ENCODE measurements at places on chromosomes 12 and 14.

- DNase-seq, result no peak
These were observed 380.4 kb upstream of the MIS18BP1 start for GRCh38 chr14:45633220-45633984.

- no peak for DNase-seq
These were observed 60.3 kb upstream of the NTF3 start for GRCh38 chr12:5371631-5372030.

DNA sequence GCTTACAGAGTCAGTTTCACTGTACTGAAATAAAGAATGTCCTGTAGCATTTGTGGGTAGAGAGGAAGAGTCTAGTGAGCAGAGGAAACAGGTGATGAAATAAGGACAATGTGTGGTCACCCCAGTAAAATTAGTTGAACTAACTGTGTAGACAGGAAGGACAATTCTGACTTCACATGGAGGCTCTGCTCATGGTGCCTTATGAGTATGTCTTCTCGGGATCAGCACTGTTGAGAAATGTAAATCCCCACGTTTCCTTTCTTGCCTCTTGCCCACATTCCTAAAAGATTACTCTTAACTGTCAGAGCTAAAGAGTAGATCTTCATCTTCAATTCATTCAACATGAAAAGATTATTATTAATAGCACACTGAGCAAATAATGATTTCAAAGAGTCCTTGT lies 113.2 kb upstream of the FLRT2 start:
- no peak for DNase-seq

DNA sequence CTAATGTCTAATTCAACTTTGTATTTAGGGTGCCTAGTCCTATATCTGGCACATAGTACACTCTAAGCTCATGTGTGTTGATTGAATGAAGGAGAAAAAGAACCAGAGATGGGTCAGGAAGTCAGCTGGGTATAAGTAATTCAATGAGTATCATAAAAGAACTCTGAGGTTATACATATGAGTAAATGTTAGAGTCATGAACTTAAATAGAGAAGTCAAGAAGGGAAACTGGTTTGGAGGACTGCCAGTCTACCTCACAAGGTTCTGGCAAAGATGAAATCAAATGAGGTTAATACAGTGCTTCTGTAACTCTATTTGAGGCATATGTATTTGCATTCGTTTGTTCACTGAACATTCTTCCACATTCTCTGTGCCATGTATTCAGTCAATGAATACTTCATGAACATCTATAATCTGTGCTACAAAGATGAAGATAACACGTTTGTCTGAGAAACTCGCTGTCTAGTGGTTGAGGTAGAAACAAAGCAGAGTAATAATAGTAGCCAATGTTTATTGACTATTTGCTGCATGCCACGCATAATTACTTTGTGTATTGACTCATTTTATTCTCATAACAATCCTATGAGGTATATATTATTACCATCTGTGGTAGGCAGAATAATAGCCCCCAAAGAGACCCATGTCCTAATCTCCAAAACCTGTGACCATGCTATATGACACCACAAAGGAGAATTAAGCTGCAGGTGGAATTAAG lies 88.9 kb downstream of the PTGER2 start:
- DNase-seq, result no peak

DNA sequence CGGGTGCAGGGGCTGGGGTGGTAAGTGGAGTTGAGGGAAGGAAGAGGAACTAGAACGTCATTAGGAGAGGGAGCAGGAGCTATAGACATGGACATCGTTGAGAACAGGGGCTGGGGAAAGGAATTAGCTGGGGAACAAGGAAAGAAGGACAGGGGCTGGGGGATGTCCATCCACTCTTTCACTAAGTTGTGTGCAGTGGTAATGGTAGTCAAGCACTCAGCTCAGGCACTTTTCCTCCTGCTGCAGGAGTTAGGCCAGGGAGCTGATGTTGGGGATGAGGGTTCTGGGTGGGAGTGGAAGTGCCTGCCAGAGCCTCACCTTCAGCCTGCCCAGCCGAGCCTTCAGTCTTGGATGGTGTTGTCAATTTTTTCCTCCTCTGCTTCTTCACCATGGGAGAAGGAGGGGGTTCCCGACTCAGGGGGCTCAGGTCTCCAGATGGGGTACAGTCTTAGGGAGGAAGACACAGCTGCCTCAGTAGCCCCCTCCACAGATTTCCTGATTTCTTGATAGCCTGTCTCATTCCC lies 9.2 kb downstream of the AGAP2 start:
- DNase-seq, result no peak

GRCh38 chr12:61871485-61871810 lies 388.8 kb upstream of the USP15 start:
- DNase-seq, result no peak

DNA sequence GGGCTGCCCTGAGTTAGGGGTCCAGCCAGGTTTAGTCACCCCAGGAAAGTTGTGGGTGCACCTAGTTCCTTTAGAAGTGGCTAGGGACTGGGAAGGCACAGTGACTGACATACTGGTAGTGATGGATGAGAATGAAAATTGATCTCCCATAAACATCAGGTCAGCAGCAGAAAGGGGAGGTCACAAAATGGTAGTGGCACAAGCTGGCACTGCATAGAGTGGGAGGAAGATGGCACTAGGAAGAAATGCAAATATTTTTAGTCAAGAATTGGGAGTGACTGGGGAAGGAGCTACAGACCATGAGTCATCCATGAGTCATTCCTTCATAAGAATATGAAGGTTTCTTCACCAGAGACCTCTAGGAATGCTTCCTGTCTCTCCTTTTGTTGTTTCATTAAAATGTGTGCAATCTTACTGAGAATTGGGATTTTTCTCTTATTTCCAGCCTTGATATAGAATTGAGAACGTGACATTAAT lies 198.3 kb upstream of the AMIGO2 start:
- DNase-seq, result no peak

- peak; percentile 38 for DNase-seq
These were observed 4.3 kb upstream of the RAPGEF3 start for GRCh38 chr12:47762850-47763465.

DNA sequence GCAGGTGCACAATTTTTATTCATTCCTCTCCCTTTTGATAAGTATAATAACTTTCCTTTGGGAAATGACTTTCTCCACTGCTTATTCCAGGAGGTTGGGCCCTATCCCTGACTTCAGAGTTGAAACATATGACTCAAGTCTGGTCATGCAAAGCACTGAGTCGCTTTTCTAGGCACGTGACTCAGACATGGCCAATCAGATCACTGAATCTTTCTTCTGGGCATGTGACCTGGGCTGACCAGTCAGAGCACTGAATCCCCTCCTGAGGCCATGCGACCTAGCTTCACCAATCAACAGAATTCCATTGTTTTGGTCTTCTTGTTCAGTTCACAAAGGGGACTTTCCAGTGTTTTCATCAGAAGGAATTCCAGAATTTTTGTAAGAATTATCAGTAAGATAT lies 377.1 kb upstream of the KITLG start:
- DNase-seq, result no peak

DNA sequence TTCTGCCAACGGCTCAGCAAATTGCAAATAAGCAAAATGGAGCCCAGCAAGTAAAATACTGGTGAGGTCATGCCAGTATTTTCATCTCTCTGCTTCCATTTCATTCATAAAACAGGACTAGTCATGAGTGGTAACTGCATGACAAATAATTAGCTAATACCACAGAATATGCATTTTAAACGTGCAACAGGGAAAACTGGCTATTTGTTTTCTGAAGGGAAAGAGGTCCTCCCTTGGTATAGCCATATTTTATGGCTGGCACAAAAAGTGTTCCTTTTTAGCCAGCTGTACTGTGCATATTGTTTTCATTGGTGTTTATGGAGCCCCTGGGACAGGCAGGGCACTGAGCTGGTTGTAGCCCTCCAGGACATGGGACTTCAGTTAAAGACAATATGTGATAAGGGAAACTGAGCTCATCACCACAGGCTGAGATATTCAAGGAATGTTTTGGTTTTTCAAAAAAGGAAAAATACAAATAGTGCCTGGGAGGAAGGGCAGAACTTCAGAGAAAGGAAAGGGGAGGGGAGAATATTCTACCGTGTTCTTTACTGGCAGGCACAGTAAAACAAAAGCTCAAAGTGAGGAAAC lies 26.1 kb upstream of the FOXN3 start:
- no peak for DNase-seq

DNA sequence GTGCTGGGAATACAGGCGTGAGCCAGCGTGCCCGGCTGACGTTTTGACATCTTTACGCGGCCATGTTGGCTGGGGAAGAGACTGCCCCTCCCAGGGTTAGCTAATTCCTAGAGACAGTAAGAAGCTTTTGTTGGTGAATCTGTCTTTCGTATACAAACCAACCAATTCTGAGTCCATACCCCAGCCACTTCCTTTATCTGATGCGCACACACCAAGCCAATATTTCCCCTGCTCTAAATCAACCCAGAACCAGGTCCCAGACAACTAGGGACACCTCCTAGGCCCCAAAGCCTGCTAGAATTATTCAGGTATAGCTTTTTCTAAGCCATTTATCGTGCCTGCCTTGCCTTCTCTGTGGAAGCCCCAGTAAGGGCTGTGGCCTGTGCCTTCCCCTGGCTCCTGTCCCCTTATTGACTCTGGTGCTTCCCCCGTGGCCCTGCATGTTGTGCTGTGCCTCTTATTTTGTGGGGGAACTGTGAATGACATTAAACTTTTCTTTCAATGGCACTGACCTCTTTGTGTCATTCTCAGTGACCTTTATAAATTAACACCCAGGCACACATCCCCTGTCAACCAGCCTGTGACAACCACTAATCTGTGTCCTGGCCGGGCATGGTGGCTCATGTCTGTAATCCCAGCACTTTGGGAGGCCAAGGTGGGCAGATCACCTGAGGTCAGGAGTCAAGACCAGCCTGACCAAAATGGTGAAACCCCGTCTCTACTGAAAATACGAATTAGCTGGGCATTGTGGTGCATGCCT lies 10.7 kb upstream of the EVL start:
- DNase-seq, result no peak

Measured in retina (tissue), 1 donor.